ENCODE measurements at places on chromosomes 2 and 18.
A peak's percentile ranks its signal among the peaks of the same experiment; 100 is the strongest.

DNA sequence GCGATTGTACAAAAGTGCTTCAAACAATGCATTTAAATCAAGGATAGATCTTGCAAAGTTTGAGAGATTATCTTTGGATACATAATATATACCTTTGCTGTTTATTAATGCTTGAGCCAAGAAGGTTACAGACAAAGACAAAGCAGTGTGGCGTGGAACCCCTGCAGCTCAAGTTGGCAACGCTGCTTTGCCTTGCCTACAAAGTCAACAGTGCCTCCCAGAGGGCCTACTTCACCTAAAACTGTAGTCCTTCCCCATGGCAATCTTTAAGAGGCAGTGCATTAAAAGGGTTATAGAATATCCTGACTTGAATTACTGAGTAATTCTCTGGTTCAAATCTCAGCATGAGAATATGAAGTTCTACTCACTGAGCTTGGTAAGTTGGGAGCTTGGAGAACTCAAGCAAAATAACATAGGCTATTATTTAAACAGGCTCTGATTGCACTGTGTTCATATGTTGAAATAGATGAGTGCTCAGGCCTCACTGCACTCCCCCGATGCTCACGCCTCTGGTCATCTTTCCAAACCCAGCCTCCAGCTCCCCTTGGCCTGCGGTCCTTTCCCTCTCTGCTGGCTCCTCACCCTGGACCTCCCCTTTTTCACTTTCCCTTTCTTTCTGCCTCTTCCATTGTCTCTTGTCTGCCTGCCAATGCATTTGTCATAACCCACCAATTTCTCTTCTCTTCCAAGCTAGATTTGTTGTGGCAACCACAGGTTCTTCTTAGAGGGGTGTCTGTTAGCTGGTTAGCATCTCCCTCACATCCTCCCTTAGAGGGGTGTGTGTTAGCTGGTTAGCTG is 96.5 kb downstream of the MYT1L start:
- DNase-seq: peak; percentile 2

DNA sequence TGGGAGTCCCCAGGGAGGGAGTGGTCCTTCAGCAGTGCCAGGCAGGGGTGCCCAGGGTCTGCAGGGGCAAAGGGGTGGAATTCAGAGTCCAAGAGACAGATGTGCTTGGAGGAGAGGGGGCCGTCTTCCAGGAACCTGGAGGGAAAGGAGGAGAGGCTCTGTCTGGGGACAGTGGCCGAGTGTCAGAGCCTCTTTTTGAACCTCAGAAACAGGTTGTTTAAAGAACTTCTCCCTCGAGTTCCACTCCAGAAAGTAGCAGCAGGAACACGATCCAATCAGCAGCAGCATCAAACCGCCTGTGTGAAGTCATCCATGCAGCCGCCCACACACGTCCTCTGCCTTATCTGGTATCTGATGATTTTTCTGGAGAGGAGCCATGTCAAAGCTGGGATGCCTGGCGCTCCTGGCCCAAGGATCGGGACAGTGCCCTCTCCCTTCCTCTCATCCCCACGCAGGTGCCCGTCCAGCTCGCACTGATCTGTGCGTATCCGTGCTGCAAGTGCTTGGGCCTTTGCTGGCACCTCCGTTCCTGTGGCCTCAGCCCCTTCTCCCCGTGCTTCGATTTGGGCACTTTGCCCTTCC is 205.1 kb downstream of the NDUFA10 start:
- DNase-seq: no peak

GRCh38 chr2:236781933-236782816 is 212.6 kb downstream of the ACKR3 start:
- DNase-seq: no peak

- no peak for DNase-seq
Observed at GRCh38 chr2:88897715-88898114, 206.2 kb downstream of the RPIA start.

GRCh38 chr2:188382107-188382506 is 90.4 kb downstream of the GULP1 start:
- DNase-seq: no peak

- DNase-seq: no peak
Observed at GRCh38 chr2:177207101-177207500, 5.5 kb upstream of the HNRNPA3 start.

DNA sequence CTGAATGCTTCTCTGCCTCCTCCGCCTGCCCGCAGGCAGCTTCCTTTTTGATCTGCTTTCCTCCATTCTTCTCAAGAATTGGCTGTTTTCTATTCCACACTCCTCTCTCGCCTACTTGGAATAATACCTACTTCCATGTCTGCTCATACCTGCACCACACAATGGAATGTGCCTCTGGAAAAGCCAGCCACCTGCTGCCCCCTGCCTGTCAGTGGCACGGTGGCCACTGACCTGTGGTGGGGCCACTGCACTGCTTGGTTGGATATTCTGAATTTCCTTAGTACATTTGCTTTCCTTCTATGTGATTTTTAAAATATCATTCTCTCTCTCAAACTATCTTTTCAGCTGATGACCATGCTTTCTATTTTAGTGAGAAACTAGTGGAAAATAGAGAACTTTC is 406.9 kb downstream of the DCDC2C start:
- DNase-seq: no peak

- no peak for DNase-seq
Observed at GRCh38 chr18:46067438-46068007, 4.5 kb downstream of the PSTPIP2 start.

- DNase-seq: no peak
Observed at GRCh38 chr2:108554528-108554927, 20.3 kb downstream of the LIMS1 start.

DNA sequence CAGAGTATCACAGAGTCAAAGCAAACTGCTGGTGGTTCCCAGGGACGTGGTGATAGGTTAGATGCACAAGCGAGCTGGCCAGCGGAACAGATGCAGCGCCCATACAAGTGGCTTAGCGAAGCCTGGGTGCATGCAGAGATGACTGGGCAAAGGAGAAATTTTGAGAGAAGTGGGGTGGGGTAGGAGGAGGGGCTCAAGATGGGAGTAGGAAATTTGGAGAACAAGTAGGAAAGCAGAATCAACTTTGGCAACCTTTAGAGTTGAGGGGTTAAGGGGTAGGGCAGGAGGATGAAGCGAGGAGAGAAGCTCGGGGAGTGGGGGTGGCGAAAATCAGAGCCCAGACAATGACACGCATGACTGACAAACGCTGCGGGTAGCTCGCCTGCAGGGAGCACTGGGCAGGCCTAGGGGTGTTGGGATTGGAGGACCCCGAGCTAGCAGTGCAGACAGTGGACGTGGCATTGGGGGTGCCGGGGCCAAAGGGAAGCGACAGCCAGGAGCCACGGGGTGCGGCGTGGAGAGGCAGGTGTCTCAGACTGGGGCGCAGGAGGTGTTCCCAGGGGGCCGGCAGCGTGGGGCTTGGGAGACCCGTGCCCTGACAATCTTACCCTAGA is 431 bp downstream of the FAM98A start:
- DNase-seq: no peak

DNA sequence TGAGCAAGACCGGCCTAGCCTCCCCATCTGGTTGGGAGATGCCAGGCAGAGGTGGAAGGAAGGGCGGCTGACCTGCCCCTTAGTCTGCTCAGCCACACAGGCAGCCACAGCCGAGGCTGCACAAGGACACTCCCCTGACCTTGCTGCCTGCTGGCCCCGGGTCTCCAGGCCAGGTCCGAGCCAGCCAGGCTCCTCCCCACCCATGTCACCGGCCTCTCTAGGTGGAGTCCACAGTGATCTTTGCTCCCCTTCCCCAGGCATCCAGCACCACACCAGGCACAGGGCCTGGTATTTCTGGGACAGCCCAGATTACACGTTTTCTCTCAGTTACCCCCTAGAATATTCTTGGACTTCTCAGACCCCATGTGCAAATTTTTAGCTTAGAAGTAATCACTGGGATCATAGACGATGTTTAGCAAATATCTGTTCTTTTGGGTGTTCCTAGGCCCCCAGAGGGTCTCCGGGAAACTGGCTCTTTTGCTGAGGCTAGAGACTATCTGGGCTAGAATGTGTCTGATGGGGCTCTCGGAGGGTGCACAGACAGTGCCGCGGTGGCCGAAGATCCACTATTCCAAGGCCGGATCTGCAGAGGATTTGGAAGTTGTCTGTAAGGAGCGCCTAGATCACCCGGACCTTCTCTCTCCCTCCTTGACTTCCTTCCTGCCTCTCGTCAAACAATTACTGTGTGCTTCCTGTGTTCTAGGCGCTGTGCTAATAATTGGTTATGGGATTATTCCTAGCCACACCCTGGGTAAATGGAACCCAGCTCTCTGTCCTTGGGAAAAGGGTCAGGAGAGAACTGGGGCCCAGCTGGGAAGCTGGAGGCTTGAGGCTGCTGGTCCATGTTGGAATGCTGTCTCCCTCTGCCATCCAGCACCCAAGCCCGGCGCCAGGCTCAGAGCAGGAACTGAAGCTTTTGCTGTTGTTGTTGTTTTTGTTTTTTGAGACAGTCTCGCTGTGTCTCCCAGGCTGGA is 46.9 kb downstream of the ODC1 start:
- no peak for DNase-seq

DNA sequence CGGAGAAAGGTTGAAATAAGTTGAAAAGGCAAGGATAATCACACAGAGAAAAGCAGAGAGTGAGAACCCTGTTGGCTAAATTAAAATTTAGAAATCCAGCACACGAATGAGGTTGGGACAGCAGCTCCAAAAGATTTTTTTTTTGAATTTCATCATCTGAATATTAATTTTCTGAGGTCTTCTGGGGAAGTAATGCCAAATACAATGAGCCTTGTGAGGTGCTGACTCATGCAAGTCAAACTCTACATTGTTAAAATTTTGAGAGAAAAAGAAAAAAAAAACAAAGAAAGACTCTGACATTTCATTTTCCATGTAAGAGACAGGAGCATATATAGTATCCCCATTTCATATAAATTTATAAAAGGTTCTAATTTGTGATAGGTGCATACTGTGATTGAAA is 614.2 kb upstream of the CDH2 start:
- DNase-seq: no peak

DNA sequence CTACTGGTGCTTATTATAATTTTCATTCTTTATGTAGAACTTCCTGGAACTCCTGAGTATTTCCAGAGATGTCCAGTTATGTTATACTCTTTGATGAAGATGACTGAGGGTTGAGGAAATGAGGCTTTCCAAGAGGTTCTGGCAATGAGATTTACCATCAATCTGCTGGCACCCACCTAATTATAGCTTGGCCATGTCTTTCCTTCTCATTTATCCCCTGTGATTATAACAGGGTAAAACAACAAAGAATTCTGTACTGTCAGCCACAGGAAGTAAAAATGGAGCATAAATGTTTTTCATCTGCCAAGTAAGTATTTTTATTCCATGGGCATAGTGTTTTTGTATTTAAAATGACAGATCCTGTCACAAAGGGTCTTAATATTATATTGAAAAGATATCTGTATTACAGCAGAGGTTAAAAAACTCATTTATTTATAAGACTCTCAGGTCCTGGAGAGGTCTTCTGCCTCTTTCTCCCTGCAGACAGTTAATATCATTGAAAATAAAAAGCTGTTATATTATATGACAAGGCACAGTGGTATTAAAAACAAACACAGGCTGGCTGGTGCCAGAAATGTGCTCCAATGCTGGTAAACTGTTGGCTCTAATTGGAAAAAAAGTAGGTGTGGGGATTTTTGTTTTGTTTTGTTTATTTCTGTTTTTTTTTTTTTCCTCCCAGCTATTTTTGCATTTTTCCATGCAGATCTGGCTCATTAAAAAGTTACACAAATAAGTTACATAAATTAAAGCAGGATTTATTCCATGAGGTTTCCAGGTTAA is 1764.1 kb upstream of the CELF4 start:
- no peak for DNase-seq

- DNase-seq: no peak
Observed at GRCh38 chr2:216659276-216659675, 26.1 kb downstream of the IGFBP2 start.

- DNase-seq: no peak
Observed at GRCh38 chr18:61719671-61720070, 173.1 kb downstream of the RNF152 start.

All from NCI-H2171 (cell line).